ENCODE measurements at places on chromosomes 6 and 20.

- DNase-seq = no peak
Measured at GRCh38 chr6:156777577-156778453, 637 bp downstream of the ARID1B start.

DNA sequence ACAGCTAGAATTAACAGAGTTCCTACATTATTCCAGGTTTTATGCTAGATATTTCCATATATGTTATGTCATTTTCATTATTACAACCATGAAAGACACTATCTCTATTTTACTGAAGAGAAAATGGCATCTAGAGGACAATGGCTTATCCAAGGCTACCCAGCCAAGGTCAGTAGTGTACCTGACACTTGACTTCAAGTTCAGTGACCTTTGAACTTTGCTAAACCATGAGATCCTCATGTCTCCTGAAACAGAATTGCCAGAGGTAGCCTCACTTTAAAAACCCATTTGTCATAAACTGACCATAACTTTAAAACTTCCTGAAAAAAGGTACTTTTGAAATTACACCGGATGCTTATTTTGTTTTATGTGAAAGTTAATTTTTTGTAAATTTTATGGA is 14.4 kb downstream of the NAPB start:
- no peak for DNase-seq

DNA sequence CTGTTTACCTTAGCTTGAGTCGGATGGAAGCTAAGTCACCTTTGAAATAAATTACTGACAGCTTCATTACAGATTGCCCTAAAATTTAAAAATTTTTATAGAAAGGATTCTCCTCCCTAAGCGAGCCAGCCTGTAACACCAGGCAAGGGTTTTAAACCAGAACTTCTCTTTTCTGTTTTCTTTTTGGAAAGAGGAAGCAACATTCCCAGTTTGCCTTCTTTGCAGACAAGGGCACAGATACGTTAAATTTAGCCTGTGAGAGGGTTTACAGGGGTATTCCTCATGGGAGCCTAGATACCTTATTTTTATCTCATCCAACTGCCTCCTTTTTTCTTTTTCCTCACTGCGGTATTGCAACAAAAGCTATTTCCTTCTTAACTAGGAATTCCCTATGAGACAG is 45.0 kb downstream of the GNAS start:
- DNase-seq = no peak

DNA sequence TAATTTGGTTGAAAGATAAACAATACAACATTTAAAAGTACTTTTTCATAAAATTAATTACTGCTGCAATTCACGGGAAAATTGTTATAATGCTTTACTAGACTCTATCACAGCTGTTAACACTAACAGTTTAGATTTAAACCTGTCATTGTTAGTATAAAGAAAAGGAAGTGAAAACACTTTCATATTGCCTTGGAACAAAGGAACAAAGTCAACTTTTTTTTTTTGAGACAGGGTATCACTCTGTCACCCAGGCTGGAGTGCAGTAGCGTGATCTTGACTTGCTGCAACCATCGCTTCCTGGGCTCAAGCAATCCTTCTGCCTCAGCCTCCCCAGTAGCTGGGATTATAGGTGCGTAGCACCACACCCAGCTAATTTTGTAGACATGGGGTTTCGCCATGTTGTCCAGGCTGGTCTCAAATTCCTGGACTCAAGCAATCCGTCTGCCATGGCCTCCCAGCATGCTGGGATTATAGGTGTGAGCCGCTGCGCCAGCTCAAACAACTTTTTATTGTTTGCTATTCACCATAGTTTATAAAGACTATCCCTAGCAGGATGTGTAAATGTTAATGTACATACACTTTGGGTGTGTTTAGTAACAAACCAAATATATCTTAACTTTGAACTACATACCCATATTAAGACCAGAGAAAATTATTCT is 22.1 kb downstream of the SLC35A1 start:
- DNase-seq = no peak

Measured in NCI-H2227 treated with DMSO at 0.1 percent for 48 hours (cell line).